Stimulated activated CD4-positive, alpha-beta T cell treated with anti-CD3 and anti-CD28 coated beads, Interleukin-1b, Interleukin-23, amount 100 ng/mL, for 1 hour (primary cell): ENCODE measurements at places on chromosomes 2 and 18.
A peak's percentile ranks its signal among the peaks of the same experiment; 100 is the strongest.

DNA sequence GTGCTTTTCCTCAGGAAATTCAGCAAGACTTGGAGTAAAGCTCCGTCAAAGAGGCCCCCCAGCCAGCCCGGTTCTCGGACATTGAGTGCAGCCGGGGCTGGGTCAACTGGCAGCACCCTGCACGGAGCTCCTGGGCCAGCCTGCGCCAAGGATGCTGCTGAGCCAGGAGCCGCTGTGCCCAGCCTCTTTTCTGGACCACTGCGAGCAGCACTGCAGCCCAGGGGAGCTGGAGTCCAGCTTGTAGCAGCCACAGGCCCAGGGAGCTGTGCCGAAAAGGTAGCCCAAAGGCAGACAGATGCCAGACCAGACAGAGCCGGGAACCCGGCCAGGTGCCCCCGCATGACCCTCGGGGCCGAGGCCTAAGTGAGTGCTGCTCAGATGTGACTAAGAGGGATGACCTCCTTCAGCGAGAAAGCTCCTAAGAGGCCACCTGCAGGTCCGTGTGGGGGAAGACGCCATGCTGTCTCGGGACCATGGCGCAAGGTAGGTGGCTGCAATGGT lies 7.3 kb downstream of the CLHC1 start:
- DNase-seq = no peak

- DNase-seq = no peak
Observed at GRCh38 chr2:223601932-223602666, at the start of gene SCG2. SCG2 (minus strand) TSS chr2:223602361; CDS start chr2:223599282, 3,079 bp downstream.

- DNase-seq = peak; percentile 28
Observed at GRCh38 chr2:224584785-224585210, 365 bp downstream of the CUL3 start.

DNA sequence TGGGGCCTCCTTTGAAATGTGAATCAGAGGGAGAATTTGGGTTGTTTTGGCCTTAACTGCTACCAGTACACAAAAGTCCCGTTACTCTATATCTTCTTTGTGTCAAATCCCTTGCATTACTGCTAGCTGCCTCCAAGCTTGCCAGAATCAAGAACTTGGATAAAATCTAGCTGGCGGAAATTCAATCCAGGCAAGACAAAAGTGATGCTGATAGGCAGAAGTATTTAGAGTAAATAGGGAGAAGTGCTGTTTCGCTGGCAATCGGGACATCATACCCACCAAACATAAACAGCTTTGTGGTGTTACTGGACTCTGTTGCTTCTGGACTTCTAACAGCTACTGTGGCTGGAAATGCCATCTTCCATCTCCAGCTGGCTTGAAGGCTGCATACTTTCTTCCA lies 2.5 kb downstream of the IFIH1 start:
- DNase-seq = no peak

- no peak for DNase-seq
Observed at GRCh38 chr2:162890690-162891311, 52.2 kb upstream of the KCNH7 start.

GRCh38 chr2:30188292-30188691 lies 41.5 kb downstream of the YPEL5 start:
- DNase-seq = no peak

- DNase-seq = no peak
Observed at GRCh38 chr2:240644171-240644651, 18.9 kb downstream of the GPR35 start.

GRCh38 chr2:201969938-201970785 lies 63.5 kb upstream of the FZD7 start:
- no peak for DNase-seq

GRCh38 chr2:199336546-199336945 lies 121.2 kb downstream of the SATB2 start:
- no peak for DNase-seq

- DNase-seq = no peak
Observed at GRCh38 chr2:178949584-178949983, 100.4 kb downstream of the CCDC141 start.

- DNase-seq = no peak
Observed at GRCh38 chr2:233307565-233307964, at the start of gene SAG. SAG (plus strand) TSS chr2:233307816; CDS start chr2:233309190, 1,374 bp downstream.

GRCh38 chr18:58177004-58177717 lies 133.1 kb downstream of the NEDD4L start:
- no peak for DNase-seq

GRCh38 chr2:177972782-177973181 lies 99.8 kb downstream of the PDE11A start:
- no peak for DNase-seq

DNA sequence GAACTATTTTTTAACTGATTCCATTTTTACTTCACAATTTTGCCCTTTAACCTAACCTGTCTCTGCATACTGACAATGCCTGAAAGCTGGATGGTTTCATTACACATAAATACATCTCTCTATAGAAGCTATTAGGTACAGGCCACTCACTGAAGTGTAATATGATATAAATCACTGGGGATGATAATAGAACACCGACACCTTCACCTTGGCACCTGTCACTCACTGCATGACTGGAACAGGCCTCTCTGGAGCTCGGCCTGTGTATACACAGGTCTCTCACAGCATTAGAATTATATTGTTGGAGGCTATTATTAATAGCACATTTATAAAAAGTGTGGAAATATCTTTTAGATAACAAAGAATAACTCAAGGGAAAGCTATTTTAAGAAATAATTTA lies 138.2 kb downstream of the TMEM131 start:
- no peak for DNase-seq

DNA sequence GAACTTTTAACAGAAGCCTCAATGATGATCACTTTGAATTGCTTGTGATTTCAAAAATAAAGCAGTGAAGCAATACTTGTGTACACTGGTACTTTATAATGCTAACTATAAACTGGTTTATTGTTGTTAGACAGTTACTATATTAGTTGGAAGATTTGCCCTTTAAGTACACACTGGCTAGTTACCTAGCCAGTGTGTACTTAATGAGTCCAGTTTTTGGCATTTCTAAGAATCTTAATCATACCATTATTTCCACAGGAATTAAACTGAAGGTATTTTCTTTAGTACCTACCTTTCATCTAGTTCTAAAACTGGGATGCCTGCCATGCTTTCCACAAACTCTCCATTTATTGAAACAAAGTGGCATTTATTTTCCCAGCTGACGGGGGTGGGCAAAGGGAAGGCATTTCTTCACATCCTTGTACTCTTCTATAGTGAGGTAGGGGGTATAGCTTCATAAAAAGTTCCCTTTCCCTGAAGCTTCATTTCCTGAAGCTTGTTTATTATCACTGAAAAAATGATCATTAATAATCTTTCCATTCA lies 49.9 kb downstream of the UGP2 start:
- DNase-seq = no peak

DNA sequence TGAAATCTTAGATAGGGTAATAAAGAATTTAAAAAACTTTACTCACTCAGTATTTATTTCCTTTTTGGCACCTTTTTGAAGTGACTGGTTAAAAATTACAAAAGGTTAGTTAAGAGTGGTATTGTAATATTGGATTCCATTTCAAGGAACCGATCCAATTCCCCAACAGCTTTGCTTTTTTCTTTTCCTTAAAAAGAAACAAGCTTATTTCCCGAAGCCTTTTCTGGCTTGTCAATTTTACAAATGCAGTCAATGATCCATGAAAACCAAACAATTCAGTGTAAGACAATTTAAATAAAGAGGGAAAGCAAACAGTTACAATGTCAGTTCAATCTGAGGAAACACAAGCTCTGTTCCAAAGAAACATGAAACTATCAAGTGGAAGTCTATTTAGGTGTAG lies 200.2 kb downstream of the RIT2 start:
- no peak for DNase-seq

- no peak for DNase-seq
Observed at GRCh38 chr2:190655113-190655512, 6.2 kb downstream of the NAB1 start.

DNA sequence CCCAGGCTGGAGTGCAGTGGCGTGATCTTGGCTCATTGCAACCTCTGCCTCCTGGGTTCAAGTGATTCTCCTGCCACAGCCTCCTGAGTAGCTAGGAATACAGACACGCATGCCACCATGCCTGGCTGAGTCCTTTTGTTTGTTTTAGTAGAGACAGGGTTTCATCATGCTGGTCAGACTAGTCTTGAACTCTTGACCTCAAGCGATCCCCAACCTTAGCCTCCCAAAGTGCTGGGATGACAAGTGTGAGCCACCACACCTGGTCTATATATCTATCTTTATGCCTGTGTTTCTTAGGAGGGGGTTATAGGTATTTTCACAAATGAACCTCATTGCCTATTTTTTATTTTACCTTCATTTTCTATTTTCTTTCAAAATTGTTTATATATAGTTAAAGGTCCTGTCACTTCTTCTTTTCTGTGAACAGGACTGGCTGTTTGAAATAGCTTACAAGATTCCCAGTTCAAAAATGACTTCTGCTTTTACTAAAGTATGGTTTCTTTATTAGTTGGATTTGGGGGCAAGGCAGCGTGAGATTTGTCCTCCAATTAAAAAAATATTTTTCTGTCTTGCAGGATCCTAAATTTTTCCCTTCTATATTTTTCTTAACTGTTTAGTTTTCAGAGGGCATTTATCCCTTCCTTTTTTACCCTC lies 16.4 kb upstream of the MARCHF7 start:
- DNase-seq = no peak

- no peak for DNase-seq
Observed at GRCh38 chr2:63399156-63399555, 189.1 kb downstream of the WDPCP start.

GRCh38 chr2:128602038-128602698 lies 283.5 kb upstream of the HS6ST1 start:
- DNase-seq = no peak

GRCh38 chr2:11014026-11014425 lies 102.3 kb downstream of the KCNF1 start:
- DNase-seq = no peak

- DNase-seq = no peak
Observed at GRCh38 chr18:70553936-70554260, 265.1 kb downstream of the SOCS6 start.

DNA sequence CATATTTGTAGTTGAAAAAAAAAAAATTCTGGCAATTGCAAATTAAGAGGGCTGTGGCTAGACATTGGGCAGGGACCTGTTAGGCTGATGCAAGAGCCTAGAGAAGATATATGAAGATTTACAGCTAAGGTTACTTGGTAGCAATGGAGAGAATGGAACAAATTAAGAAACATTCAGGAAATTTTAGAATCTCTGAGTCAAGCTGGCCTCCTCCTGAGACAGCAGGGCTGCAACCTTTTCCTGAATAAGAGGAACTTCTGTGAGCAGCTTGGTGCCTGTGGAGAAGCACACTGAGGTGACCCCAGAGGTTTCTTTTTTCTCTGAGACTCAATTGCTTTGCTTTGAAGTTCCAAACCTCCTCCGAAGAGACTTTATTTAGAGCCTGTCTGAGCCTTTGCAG lies 118.6 kb upstream of the LRATD1 start:
- no peak for DNase-seq

DNA sequence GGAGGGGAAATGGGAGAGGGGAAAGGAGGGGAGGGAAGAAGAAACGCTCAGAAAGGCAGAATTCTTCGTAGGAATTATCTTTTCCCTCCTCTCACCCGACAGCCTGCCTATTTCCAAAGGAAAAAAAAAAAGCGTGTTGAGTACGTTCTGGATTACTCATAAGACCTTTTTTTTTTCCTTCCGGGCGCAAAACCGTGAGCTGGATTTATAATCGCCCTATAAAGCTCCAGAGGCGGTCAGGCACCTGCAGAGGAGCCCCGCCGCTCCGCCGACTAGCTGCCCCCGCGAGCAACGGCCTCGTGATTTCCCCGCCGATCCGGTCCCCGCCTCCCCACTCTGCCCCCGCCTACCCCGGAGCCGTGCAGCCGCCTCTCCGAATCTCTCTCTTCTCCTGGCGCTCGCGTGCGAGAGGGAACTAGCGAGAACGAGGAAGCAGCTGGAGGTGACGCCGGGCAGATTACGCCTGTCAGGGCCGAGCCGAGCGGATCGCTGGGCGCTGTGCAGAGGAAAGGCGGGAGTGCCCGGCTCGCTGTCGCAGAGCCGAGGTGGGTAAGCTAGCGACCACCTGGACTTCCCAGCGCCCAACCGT lies at the start of gene GAD1:
Gene GAD1 (plus strand): TSS at position 384 of the 589 bp plus-strand sequence. CDS start 1,705 bp downstream, outside the sequence.
- peak; percentile 46 for DNase-seq

DNA sequence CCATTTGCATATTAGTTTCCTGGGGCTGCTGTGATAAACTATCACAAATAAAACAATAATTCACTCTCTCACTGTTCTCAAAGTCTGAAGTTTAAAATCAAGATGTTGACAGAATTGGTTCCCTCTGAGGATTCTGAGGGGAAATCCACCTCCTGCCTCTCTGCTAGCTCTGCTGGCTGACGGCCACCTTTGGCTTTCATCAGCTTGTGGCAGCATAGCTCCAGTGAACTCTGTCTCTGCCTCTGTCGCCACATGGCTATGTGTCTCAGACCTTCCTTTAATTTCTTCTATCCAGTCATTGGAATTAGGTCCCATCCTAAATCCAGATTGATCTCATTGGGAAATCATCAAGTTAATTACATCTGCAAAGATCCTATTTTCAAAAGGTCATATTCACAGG lies 38.9 kb upstream of the TRIM43 start:
- DNase-seq = no peak

DNA sequence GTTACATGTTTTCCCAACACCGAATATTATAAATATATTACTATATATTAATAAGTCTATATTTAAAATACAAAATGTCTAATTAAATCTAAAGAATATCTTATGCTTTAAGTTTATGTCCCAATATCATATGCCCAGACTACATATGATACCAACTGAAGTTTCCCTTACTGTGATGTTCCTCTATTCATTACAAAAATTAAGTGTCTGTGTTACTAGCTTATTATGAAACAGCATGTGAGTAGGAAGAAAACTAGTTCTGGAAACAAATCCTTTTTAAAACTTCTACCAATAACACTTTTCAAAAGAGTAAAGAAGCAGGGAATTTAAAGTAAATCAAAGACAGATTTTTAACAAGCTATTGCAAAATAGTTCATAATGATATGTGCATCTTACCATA lies 17.8 kb downstream of the HNRNPLL start:
- no peak for DNase-seq

GRCh38 chr18:66328296-66328878 lies 275.5 kb downstream of the CDH19 start:
- DNase-seq = no peak

DNA sequence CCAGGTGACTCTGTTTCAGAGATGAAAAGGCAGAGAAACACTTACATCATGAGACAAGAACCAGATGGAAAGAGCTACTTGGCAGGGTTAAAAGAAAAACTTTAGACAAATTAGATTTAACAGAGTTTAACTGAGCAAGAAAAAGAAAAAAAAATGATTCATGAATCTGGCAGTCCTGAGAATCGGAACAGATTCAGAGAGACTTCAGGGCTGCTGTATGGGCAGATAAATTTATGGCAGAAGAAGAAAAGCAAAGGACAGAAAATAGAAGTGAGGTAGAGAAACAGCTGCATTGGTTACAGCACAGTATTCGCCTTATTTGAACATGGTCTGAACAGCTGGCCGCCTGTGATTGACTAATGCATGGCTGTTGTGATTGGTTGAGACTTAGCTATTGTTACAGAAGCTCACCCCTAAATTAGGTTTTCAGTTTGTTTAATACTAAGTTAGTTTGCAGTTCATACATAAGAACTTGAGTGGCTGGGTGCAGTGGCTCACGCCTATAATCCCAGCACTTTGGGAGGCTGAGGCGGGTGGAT lies 43.0 kb upstream of the RHOB start:
- DNase-seq = no peak

- no peak for DNase-seq
Observed at GRCh38 chr2:239363946-239364637, 36.7 kb downstream of the HDAC4 start.
